ENCODE measurements at places on chromosomes 3 and 15.

GRCh38 chr3:122560680-122561079, 3.4 kb downstream of the PARP9 start:
- no peak for DNase-seq

GRCh38 chr3:72516361-72516760, 331.9 kb downstream of the SHQ1 start:
- no peak for DNase-seq

- DNase-seq: no peak
Measured at GRCh38 chr15:25406846-25407245, 32.0 kb downstream of the UBE3A start.

GRCh38 chr15:71973366-71973765, 144.6 kb downstream of the MYO9A start:
- DNase-seq: no peak

DNA sequence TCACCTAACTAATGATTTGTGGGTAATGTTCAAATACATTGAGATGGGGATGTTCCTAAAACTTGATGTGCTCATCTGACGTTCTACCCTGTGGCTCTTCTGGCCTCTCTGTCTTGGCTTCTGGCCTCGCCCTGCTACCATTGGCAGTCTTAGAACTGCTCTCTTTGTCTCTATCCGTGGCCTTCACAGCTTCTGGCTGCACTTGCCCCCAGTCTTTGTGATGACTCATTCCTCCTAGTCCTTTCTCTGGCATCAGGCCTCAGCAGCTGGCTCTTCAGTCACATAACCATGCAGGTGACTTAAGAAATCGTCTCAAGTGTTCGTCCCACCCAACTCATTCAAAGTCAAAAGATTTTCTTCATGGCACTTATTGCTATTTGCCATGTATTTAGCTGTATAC, 188.1 kb downstream of the BBX start:
- no peak for DNase-seq

DNA sequence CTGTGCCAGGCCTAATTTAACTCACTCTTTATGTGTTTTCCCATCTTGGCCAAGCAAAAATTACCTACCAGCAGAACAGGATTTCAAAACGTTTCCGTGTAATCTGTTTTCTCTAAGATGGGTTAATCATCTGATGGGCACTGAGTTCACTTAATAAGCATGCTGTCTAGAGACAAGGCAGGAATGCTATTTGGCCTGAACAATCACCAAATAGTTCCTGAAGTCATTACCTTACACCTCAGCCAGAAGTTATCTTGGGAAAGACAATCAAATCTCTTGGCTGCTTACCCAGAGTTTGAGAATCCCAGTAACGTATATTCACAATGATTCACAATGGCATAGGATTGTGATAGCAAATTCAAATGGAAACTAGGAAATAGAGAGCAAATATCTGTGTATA, 779.1 kb downstream of the CADM2 start:
- no peak for DNase-seq

DNA sequence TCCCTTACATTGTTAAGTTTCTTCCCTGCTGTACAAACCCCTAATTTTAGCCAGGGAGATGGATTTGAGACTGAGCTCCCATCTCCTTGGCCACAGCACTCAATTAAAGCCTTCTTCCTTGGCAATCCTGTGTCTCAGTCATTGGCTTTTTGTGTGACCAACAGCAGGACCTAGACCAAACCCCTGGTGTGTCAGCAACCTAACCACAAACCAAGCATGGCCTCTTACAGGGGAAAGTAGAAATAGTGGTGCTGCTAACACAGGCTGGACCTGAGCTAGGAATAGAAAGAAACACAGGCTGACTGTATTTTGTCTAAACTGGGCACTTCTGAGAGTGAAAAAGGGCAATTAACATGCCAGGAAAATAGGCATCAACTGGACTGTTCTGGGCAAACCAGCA, 37.9 kb downstream of the PPCDC start:
- no peak for DNase-seq

GRCh38 chr3:115808244-115808643, 184.9 kb downstream of the GAP43 start:
- no peak for DNase-seq

DNA sequence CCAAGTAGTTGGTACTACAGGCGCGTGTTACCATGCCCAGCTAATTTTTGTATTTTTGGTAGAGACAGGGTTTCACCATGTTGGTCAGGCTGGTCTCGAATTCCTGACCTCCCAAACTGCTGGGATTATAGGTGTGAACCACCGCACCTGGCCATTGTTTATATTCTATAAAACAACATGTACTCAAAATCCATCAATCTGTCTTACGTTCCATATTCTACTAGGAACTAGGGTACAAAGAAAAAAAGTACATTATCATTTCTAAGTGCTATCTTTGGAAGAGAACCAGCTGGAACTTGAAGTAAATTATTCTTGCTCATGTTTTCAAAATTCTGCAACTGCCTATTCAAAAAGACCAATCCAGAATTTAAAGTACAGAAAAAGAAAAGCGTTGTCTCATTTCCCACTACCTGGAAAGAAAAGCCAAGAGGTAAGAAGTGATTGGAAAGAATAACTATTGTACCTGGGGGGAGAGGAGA, 15.2 kb downstream of the SPPL2A start:
- DNase-seq: no peak

DNA sequence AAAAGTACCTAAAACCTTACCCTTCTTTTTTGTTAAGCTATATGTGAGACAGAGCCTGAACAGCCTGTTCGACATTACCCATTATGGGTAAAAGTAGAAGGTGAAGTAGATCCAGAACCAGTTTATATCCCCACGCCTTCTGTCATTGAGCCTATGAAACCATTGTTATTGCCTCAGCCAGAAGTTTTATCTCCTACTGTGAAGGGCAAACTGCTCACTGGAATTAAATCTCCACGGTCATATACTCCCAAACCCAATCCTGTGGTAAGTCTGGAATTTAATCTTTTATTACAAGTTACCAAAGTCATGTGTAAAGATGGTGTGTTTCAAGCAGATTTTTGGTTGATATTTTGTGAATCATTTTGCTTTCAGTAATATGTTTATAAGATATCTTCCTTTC, 47.1 kb upstream of the MAPKBP1 start:
- no peak for DNase-seq

- DNase-seq: no peak
Measured at GRCh38 chr15:77012868-77013267, 17.9 kb downstream of the PSTPIP1 start.

GRCh38 chr3:149628957-149629670, 28.7 kb downstream of the WWTR1 start:
- no peak for DNase-seq

GRCh38 chr3:144652573-144652972, 681.0 kb downstream of the DIPK2A start:
- no peak for DNase-seq

- DNase-seq: no peak
Measured at GRCh38 chr15:40100947-40101905, 7.5 kb downstream of the BMF start.

DNA sequence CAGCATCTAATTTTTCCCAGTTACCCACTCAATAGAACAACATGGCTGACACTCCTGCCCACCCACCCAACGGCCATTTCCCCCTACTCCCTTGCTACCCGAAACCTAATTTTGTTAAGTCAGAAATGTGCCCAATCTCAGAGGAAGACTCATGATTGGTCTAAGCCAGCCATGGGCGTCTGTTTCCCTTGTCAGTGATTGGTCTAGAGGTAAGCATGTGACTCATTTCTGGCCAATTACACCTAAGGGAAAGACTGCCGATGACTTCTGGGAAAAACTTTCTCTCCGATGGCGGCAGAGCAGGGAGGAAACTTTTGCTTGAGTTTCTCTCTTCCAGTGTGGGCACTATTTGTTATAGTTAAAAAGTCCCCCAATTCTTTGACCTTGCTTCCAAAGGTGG, 72.9 kb downstream of the RPLP1 start:
- DNase-seq: no peak

DNA sequence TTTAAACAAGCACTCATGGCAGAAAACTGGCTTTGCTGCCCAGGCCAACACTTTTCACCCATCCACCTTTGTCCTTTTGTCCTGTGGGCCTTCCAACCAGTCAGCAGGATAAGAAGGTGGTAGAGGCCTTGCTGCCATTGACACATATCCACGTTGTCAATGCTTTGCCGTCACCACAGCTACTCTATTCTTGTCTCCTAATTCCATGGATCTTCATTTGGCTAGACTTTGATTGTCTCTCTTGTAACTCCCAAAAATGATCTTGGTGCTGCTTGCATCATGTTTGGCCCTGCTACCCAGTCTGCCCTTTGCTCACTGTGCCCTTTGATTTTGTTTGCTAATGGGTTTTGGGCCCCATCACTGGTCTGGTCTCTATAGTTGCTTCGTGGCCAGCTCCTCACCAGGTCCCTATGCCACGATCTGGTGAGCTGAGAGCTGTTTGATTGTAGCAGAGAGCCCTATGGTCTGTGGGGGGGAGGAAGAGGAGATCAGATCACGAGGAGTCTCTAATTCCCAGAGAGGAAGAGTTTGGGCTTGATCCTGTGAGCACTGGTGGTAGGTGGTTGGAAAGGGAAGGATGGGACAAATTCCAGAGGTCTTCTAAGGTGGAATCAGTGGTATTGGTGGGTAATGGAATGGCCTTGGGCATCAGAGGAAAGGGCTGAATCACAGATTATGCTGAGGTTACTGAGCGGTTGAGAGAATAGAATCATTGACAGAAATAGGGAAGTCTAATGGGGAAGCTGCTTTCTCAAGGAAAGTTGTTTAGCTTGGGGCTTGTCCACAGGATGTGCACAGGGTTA, 40.3 kb downstream of the ABHD2 start:
- DNase-seq: no peak

GRCh38 chr3:28349469-28350000, 911 bp upstream of the AZI2 start:
- DNase-seq: no peak

- no peak for DNase-seq
Measured at GRCh38 chr3:125175295-125176078, 37.1 kb downstream of the SLC12A8 start.

DNA sequence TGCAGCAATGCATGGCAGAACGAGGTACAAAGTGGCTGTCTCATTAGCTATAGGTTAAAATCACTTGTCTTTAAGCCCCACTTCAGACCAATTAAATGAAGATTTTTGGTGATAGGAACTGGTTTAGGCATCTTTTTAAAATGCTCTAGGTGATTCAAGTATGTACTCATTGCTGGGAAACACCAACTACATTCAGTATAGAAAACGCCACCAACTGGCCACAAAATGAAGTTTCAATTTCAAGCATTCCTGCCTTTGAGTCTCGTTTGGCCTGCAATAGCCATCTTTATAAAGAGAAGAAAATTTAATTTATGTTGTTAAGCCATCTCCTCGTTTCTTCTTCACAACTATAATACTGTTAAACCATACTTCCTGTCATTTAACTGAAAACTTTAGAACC, 587.9 kb downstream of the GBE1 start:
- no peak for DNase-seq

DNA sequence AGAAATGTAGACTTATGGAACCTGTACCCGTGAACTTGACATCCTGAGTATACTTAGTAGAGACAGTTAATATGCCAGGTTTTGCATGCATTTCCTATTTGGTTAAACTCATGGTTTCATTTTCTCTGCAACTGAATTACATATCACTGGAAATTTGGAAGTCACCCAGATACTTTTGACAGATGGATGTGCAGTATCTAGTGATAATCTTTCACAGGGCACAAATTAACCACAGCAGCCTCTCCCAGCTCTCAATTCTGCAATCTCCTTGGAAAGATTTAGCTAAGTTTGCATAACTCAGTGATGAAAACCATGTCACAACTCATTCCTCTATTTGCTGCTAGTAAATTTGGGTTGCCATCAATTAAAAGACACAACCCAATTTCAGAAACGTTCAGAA, 162.3 kb upstream of the TPM1 start:
- DNase-seq: no peak

GRCh38 chr3:89698208-89698830, 590.9 kb downstream of the EPHA3 start:
- no peak for DNase-seq

DNA sequence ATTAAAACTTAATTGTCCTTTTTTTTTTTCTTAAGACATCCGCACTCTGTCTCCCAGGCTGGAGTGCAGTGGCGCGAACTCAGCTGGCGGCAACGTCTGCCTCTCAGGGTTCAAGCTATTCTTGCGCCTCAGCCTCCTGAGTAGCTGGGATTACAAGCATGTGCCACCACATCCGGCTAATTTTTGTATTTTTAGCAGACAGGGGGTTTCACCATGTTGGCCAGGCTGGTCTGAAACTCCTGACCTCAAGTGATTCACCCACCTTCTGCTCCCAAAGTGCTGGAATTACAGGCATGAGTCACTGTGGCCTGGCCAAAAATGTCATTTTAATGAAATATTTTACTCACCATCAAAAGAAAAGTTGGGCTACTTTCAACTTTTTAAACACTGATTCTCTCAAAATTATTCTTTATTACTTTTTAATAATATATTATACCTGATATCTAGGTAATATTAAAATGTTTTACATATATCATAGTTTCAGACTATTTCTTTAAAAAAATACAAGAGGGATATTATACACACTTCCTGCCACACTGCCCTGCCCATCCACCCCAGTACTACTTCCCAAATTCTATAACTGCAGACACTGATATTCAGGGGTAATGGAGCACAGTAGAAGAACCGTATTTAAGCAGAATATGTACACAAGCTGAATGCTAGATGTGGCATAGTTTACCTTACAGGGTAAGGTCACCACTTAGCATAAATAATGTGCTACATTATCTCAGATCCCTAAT, 723.9 kb upstream of the ZNF385D start:
- no peak for DNase-seq

DNA sequence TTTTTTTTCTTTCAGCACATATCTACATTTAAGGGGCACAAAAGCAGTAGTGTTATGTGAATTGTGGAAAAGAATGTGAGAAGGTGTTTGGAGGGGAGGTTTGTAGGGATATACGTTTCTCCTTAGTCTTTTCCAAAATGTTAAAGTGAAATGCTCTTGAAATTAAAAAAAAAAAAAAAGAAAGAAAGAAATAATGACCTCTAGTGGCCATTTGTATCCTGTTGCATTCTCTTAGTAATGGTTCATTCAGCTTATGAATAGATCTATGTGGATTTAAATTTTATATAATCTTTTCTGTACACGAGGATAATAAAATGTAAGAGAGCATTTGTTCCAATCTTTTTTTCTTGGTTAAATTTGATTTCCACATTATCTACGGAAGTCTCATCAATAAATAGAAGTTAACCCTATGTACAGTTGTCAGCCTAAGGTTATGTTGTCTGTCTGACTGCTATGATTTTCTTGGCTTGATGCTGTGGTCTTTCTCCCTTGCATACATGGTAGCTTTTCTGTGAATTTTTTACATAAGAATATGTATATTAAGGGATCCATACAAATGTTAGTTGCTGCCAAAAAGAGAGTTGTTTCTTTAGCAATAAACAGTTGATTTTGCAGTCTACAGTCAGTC, 1.7 kb downstream of the P2RY13 start:
- DNase-seq: no peak

DNA sequence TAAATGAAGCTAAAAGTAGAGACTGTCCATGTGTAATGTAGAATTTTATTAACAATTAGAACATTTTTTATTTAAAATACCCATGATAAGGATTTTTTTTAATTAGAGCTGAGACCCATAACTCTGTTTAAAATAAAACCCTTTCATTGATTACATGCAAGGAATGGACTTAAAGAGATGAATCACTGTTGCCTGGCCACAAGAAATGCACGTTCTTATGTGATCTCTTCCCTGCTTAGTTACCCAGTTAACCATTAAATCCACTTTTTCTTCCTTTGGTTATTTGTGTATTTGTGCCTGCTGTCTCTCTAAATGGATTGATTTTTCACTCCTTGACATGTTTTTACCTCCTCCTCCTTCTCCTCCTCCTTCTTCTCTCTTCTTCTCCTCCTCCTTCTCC, 83.3 kb upstream of the SLITRK3 start:
- DNase-seq: no peak

All from stimulated activated CD8-positive, alpha-beta memory T cell treated with anti-CD3 and anti-CD28 coated beads, Interleukin-15, amount 100 ng/mL, for 24 hours (primary cell).